KBM-7 (cell line): ENCODE measurements at places on chromosomes 6 and 20.

DNA sequence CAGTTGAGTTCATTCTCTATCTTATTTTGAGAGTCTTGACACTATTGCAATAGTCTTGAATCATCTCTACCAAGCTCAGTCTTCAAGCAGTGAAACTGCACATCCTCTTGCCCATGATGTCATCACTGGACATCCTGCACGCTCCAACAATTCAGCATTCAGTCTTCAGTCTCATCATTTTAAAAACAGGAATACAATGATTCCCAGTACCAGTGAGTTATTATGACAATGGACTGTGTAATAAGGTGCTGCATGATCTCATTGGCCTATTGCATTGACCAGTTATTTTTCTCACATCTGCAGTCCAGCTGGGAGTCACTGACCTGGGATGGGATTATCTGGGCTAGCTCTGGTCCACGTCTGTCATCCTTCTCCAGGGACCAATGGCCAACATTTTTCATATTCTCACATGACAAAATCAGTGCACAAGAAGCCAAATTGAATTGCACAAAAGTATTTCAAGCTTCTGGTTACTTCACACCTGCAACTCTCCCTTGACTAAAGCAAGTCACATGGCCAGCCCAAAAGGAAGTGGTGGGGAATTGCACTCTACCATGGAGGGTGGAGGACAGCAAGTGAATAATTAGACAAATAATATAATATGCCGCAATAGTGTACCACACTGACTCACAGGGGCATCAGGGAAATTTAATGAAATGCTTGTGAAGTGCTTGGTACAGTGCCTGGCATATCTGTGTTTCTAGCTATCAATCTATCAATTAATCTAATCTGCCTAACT lies 6.4 kb upstream of the CST2 start:
- no peak for DNase-seq

DNA sequence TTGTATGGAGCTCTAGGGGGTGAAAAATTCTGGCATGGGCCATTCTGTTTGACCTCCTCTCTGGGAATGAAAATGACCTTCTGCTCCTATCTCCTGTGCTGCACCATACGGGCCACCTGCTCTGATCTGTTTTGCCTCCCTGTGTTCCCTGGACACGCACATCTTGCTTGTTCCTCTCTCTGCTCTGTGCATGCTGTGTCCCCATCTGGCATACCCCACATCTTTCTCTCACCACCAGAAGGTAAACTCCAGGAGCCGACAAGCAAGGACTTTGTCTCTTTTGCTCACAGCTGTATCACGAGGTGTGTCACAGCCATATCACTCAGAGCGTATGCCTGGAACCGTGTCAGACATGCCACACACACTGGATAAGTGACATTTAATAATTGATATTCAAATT lies 208.4 kb upstream of the DTNBP1 start:
- no peak for DNase-seq

DNA sequence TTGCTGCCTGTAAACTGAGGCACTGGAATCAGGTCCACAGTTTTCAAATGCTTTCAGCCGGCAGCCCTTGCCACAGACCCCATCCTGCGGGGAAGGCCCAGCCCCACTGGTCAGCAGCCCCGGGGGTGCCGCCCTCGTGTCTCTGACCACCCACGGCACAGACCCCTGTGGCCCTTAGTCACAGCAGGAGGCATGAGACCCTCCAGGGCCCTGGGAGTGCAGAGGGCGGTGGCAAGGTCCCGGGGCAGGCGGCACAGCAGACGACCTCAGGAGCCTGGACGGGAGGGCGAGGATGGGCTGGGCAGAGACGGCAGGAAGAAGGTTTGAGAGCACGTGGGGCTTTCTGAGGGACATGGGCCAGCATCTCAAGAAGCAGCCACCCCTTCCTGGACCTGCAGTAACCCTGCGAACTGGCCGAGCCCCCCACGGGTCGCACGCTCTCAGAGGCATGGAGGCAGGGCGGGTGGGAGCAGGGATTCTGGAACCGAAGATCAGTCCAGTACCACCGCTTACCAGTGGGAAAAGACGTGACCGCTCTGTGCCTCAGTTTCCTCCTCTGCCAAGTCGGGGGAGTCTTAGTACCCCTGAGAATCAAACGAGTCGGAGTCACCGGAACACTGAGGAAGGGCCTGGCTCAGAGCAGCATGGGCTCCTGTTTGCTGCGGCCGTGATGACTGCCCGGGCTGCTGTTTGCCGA lies 140.7 kb downstream of the TAF4 start:
- no peak for DNase-seq

DNA sequence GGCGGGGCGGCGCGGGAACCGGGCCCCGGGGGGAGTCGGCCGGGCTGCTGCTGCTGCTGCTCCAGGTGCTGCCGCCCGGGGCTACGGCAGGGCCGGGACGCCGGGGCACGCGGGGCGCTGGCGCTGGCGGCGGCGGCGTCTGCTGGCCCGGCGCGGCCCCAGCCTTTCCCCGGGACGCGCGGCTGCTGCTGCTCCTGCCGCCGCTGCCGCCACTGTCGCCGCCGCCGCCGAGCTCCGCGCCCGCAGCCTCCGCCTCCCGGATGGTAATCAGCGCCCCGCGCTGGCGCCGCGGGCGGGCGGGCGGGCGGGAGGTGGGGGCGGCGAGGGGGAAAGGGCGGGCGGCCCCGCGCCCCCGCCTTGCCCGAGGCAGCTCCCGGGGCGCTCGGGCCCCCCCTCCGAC lies 306 bp downstream of the EBF4 start:
- DNase-seq: no peak

DNA sequence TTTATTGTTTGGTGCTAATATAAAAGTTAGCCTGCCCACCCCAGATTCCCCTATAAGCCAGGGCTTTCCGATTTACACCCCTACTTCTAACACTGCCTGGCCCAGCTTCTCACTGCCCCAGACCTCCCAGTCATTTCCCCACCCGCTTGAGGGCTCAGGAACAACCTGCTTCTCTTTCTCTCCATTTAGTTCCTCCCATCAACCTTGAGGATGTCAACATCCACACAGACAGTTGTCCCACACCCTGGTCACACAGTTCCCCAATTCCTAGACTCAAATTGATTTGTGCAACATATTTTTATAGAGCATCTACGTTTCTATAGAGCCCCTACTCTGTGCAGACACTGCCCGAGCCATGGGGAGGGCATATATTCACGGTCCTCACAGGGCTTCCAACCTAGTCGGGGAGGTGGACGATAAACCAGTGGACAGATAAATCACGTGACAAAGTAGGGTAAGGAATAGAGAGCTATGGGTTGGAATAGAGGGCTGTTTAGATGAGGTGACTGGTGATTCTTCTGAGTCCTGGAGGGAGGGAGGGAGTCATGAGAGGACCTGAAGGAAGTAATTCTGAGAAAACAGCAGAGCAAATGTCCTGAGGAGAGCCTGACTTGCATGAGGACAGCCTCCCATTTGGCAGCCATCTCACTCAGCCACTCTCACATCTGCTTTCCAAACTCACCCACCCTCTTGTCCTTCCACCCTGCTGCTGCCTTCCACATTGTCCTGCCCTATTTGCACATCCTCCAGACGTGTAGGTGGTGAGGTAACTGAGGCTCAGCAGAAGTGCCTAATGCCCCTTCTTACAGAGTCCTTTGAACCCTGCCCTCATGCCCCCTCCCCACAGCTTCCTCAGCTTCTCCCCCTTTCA lies 6.3 kb downstream of the GABRR2 start:
- no peak for DNase-seq

GRCh38 chr6:23414051-23414445 lies 712.0 kb upstream of the NRSN1 start:
- DNase-seq: no peak

DNA sequence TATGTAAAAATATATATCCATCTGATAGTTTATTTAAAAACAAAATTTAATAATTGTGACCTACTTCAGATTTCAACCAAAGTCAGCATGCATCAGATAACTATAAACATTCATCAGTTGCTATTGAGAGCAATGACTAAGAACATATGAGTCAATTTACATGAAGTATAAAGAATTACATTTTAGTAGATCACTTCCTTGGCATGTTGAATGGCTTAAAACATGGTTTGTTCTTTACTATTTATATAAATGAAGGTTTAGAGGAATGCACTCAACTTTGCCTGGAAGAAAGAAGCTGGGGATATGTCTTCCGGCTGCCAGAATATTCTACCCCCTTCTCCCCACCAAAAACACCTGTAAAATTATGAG lies 6.4 kb upstream of the FAM217A start:
- DNase-seq: no peak

DNA sequence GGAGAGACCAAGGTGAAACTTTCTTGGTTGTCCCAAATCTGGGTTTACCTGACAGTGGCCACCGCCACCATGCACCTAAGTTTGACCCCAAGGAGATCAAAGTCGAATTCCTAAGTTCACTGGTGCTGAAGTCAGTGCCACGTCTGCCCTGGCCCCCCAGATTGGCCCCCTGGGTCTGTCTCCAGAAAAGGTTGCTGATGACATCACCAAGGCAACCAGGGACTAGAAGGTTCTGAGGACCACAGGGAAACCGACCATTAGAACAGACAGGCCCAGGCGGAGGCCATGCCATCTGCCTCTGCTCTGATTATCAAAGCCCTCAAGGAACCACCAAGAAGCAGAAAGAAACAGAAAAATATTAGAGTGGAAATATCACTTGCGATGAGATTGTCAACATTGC lies 91.2 kb downstream of the DLL1 start:
- no peak for DNase-seq

DNA sequence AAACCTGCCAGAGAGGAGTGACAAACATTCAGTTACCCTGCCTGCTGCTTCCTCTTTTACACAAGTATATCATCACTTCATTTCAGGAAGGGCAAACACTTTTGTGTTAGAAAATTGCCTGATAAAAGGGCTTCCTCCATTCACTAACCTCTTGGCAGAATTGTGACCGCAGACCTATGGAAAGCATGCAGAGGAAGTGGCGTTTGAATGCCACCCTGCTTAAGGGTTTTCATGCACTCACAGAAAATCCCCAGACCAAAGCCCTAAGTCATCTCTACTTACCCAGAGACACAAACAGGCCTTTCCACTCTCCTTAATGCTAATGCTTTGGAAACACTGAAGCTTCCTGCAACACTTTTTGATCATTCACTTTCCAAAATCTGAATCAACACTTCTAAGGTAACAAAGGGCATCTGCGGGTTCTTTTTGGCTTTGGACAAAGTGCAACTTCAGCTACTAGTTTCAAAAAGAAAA lies 22.1 kb upstream of the RALGAPA2 start:
- DNase-seq: peak; percentile 96

GRCh38 chr6:109238396-109238795 lies 143.1 kb downstream of the CEP57L1 start:
- DNase-seq: no peak
